ENCODE measurements at places on chromosomes 11 and 22.

GRCh38 chr11:83194281-83195142 is 1.0 kb downstream of the ANKRD42 start:
- DNase-seq = peak; percentile 76

- DNase-seq = no peak
Observed at GRCh38 chr22:28627791-28628190, 51.8 kb downstream of the TTC28 start.

- DNase-seq = no peak
Observed at GRCh38 chr11:128493570-128493965, 93.8 kb downstream of the ETS1 start.

DNA sequence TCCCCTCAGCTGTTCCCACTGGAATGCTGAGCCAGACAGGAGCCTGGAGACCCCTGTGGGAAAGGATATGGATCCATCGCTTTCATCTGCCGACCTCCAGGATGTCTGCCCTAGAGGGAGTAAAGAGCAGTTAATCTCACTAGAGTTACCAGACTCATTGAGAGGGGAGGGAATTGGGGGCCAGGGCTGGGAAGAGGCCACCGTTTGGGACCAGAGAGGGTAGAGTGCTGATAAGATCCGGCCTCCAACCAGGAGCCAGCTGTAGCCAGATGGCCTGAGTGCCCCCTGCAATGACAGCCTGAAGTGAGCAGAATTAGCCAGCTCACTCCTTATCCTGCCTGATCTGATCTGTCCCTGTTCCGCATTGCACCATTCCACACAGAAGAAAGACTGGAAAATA is 3.7 kb upstream of the APLNR start:
- no peak for DNase-seq

GRCh38 chr11:120032766-120033390 is 105.0 kb downstream of the TRIM29 start:
- no peak for DNase-seq

DNA sequence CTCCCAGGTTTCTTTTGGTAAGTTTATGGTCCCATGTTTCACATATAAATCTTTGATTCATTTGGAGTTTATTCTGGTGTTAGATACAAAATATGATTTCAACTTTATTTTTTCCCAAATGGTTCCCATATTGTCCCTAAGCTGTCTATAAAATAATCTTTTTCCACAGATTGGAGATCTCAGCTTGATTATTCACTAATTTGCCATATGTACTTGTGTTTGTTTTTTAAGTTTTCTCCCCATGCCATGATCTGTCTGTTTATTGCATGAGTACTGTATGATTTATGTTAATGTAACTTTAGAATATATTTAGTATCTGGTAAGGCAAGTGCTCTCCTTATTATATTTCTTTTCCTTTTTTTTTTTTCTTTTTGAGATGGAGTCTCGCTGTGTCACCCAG is 19.9 kb upstream of the CLMP start:
- no peak for DNase-seq

GRCh38 chr11:84103096-84103495 is 816.9 kb upstream of the CCDC90B start:
- no peak for DNase-seq

DNA sequence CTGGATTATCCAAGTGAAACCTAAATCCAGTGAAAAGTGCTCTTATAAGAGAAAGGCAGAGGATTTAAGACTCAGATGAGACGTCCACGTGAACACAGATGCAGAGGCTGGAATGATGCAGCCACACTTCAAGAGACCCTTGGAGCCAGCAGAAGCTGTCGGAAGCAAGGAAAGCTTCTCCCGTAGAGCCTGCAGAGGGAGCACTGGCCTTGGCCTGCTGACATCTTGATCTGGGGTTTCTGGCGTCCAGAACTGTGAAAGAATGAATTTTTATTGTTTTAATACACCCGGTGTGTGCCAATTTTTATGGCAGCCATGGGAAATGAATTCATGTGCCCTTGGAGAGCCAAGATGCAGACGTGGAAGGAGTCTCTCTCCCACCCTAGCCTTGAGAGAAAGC is 407.0 kb upstream of the B3GAT1 start:
- no peak for DNase-seq

GRCh38 chr11:12539572-12539971 is 134.6 kb upstream of the TEAD1 start:
- DNase-seq = no peak

DNA sequence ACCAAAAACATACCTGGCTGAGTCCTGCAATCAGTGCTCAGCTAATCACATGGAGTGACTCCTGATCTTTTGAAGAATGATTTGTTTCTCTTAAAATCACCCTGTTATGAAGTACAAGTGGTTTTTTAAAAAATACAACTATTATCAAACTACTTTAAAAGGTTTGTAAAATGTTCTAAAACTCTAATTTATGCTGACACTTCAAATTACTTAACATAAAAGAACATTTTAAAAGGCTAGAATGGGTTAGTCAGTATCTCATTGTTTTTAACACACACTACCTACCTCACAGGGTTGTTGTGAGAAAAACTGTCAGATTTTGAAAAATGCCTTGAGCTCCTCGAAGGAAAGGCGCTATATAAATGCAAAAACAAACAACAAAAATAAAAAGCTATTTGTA is 33.2 kb downstream of the KMT5B start:
- DNase-seq = no peak

GRCh38 chr11:40763046-40763445 is 696.4 kb downstream of the LRRC4C start:
- no peak for DNase-seq

- no peak for DNase-seq
Observed at GRCh38 chr11:98456308-98456680, 564.5 kb upstream of the CNTN5 start.

- DNase-seq = no peak
Observed at GRCh38 chr11:47572715-47573255, 6.0 kb downstream of the KBTBD4 start.

DNA sequence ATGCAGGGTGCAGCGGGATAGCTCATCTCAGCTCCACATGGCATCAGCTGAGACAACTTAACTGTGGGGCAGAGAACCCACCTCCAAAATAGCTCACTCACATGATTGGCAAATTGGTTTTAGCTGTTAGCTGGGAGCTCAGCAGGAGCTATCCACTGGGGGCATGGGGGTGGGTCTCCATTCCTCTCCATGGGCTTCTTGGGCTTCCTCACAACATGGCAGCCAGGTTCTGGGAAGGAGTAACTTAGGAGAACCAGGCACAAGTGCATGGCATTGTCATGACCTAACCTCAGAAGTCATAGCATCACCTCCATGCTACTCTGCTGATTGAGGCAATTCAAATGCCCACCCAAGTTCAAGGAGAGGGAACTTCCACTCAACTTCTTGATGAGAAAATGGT is 85.5 kb downstream of the MN1 start:
- DNase-seq = no peak

DNA sequence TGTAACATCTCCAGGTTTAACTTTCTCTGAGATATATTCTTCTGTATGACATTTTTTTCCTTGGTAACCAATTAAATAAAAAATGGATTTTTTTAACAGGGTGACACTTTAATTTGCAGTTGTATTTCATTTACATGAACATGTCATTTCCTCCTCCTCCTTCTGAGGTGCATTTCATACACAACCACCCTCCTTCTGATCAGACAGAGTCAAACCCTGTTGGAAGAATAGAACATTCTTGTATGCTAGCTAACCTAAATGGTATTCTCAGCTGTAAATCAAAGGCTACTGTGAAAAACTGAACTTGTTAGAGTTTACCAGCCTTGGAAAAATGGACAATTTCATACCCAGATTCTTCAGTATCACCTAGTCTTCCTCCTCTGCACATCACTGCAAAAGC is 52.7 kb upstream of the CHRM4 start:
- no peak for DNase-seq

DNA sequence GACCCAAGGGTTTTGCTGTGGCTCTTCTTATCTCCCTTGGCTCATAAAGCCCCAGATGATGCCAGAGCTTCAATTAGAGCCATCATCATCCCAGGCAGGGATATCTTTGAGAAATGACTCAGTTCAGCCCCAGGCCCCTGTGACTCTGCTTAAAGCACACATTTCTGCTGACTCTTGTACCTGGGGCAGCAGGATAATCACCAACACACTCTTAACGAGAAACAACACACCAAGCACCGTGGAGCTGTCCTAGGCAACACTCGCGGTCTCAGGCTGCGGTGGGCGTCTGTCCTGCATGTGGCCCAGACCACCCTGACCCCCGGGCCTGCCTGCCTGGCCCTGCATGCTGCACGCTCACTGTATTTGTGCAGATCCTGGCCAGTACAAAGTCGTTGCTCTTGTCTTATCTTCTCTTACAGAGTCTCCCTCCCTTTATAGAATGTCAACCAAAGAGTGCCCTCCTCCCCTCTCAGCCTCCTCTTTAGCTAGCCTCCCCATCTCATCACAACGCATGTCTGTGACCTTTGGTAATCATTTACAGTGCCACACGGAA is 114.2 kb upstream of the PARVA start:
- no peak for DNase-seq

DNA sequence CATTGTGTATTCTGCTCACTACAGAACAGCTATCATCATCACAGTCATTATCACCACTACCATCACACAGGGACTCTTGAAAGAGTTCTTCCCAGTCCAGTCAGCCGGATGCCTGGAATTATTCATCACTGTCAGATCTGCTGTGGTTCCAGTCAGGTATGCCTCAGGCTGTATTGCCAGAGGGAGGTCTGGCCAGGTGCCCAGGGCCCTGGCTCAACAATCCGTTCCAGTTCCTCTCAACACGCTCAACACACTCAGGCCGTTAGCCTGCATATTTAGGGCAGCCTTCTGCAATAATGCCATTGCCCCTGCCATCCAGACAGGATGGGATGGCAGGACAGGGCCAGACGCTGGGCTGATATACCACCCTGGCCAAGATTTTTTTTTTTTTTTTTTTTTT is 28.6 kb upstream of the RASL10A start:
- DNase-seq = no peak

- no peak for DNase-seq
Observed at GRCh38 chr22:48488149-48488551, 1339.5 kb downstream of the BRD1 start.

GRCh38 chr11:74949753-74950137 is 679 bp downstream of the SPCS2 start:
- no peak for DNase-seq

GRCh38 chr11:121450401-121450800 is 1.7 kb upstream of the SORL1 start:
- no peak for DNase-seq

- DNase-seq = no peak
Observed at GRCh38 chr11:29438815-29439214, 578.0 kb downstream of the KCNA4 start.

GRCh38 chr22:25881210-25881755 is 139.3 kb downstream of the MYO18B start:
- no peak for DNase-seq

DNA sequence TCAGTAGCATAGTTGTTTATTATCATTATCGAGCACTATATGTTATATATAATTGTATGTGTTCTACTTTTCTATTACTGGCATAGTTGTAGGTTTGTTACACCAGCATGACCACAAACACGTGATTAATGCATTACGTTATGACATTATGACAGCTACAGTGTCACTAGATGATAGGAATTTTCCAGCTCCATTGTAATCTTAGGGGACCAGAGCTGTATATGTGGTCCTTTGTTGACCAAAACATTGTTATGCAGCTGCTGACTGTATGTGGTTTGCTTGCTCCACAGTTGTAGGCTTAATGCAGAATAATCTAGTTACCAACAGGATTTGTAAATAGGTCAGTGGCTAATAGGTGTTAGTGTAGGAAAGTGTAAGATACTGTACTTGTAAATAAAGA is 66.1 kb downstream of the HSD17B12 start:
- no peak for DNase-seq

DNA sequence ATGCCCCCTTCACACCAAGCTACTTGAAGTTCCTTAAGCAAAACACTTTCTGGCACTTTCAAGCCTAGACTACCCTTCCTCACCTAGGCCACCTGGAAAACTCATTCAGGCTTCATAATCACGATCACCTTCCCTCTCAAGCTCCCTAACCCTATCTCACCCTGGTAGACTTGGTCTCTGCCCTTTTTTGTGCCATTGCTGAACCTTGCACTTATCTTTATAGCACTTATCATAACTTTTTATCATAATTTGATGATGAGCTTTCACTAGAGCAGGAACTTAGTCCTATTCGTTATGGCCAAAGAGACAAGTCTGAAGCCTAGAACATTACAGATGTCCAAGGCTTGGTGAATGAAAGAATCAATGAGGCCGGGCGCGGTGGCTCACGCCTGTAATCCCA is 5.5 kb downstream of the SLC35F2 start:
- DNase-seq = no peak

DNA sequence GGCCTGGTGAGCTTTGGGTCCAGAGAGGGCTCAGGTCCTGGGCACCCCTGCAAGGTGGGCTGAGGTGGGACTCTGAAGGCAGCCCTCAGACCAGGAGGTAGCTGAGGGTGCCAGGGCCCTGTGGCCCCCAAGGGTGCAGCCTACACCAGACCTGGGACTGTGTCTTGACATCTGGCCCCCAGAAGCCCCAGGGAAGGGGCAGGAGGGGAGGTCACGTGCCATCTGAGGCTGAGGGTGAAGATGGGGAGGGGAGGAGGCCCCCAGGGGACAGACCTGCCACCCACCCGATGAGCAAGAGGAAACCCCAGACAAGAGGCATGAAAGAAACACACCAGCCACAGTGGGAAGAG is 520.2 kb downstream of the BRD1 start:
- no peak for DNase-seq

GRCh38 chr11:73334384-73335203 is 26.5 kb downstream of the ARHGEF17 start:
- DNase-seq = no peak

- DNase-seq = no peak
Observed at GRCh38 chr11:41042688-41043087, 416.8 kb downstream of the LRRC4C start.

DNA sequence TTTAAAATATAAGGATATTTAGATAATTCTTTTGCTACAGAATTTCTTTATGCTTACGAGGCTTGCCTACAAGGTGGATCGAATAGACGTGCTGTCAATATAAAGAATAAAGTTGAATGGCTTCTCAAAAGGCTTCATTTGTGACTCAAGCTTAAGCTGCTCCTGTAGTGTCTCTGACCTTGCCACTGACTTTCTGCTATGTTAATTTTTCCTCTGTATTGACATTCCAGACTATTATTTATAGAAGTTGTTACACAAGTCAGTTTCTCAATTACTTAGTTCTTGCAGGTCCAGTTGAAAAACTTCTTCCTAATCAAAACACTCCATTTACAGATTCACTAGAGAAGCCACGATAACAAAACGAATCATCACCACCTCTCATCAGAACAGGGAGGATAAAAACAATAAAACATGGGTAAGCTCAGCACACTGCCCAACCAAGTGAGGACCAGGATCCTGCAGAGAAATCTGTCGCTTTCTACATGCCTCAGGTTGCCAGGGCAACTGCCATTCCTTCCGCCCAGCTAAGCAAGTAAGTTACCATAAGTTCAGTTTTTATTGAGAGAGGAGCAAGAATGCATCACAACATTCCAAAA is 39.0 kb upstream of the CHKA start:
- no peak for DNase-seq

- DNase-seq = no peak
Observed at GRCh38 chr11:35436581-35437250, 17.4 kb upstream of the SLC1A2 start.
